ENCODE measurements at places on chromosomes 4 and X.

- DNase-seq, result peak; percentile 48
Observed at GRCh38 chrX:76148753-76149152, 24.1 kb upstream of the PBDC1 start.

- DNase-seq, result no peak
Observed at GRCh38 chrX:67619253-67619652, 75.4 kb downstream of the AR start.

GRCh38 chrX:109844986-109845385 is 111.9 kb upstream of the ACSL4 start:
- no peak for DNase-seq

DNA sequence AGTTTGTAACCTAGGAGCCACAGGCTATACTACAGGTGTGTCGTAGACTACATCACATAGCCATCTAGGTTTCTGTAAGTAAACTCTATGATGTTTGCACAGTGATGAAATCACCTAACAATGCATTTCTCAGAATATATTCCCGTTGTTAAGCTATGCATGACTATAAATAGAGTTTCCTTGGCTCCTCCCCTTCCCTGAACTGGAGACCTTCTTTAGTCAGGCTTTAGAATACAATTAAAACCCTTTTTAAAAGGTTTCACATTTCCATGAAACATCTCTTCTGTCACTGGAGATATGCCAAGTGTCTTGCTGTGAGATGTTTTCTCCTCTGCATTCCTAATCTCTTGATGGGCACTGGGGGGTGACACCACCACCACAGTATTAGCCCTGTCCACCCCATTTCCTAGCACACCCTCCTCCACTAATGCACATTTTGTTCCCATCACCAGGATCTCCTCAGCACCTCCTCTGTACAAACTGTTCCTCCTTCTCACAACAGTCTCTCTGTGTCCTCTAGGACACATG is 334.6 kb upstream of the CPEB2 start:
- no peak for DNase-seq

DNA sequence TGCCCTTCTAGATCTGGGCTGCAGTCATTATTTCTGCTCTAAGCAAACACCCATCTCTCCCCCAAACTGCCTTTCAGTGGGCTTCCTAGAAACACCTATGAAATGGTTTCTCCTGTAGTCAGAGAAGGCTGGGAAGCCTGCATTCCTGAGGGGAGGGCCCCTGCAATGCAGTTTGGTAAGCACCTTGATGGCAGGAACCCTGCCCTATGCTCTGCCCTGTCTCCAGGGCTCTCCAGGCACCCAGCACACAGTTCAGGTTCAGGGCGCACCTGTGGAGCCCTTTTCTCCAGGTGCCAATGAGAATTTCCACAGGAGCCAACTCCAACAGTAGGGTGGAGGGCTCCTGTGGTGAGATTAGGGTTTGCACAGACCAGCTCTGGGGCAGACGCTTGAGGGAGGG is 69.1 kb upstream of the FBXW7 start:
- DNase-seq, result no peak

GRCh38 chrX:3811331-3812311 is 98.2 kb upstream of the PRKX start:
- DNase-seq, result no peak

GRCh38 chr4:117425636-117426035 is 340.3 kb upstream of the TRAM1L1 start:
- no peak for DNase-seq

DNA sequence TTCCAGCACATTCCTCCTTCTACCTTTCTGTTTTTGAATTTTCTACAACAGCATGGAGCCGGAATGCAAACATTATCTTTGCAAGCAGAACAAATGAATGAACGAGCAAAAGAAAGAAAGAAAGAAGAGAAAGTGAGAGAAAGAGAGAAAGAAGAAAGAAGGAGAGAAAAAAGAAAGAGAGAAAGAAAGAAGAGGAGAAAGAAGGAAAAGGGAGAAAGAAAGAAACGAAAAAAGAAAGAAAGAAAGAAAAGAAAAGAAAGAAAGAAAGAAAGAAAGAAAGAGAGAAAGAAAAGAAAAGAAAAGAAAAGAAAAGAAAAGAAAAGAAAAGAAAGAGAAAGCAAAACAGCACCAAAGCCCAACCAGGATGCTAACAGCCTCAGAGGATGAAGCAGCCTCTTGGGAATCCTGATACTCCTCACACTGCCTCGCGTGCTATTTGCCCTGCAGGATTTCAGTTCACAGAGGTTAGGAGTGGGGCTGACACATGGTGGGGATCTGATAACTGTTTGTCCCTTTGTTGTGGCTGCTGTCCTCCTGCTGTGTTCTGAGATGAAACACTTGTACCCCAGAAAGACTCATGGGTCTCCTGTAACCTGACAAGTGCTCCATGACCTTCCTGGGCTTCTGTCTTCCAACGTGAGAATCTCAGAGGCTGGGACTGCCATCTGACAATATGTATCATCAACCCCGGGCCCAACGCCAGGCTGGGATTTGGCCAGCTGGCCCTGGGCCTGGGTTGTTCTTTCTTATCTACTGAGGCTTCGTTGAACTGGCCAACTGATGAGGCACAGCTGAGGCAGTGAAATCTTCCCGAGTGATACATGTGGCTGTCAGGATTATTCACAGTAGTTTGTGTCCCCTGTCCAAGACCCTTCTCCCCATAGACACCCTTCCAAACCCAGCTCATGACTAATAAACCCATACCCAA is 61.0 kb downstream of the SEPSECS start:
- no peak for DNase-seq

DNA sequence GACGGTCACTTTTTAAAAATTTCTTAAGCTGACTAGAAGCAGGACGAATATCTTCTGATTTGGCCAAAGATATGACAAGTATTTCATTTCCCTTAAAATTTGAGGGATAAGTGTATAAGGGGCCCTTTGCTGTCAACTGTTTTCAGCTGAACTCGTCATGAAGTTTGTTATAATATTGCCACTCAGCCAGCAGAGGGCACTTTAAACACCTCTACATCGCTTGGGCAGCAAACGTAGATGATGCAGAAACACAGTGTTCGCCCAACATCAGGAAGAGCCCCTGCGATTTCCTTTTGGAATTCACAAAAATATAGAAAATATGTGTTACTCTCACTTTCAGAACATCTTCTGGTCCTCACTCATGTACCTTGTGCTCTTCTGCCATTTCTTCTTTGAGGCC is 435.7 kb upstream of the FMR1 start:
- DNase-seq, result no peak

- DNase-seq, result no peak
Observed at GRCh38 chr4:40321574-40322275, 13.4 kb upstream of the CHRNA9 start.

Measured in T-cell (primary cell).